ENCODE measurements at places on chromosomes 7 and 10.

GRCh38 chr10:71072131-71072822 is 140.1 kb upstream of the UNC5B start:
- DNase-seq: no peak

- no peak for DNase-seq
Observed at GRCh38 chr10:49606981-49607535, 3.1 kb upstream of the SLC18A3 start.

DNA sequence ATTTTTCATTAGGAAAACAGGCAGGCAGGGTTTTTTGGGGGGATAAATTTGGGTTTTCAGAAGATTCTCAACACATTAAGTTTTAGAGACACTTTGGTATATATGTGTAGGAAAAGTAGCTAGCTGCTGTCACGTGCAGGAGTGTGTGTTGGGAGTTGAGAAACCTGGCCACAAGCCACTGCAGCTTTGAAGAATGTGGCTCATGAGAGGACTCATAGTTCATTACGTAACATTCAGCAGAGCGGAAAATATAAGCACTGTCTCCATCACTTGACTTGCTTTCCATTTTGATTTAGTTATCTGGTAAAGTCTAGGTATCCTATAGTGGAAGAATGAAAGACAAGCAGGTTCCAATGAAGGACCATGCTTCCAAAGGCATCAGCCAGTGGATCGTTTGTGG is 31.2 kb downstream of the SMNDC1 start:
- peak; percentile 12 for DNase-seq

DNA sequence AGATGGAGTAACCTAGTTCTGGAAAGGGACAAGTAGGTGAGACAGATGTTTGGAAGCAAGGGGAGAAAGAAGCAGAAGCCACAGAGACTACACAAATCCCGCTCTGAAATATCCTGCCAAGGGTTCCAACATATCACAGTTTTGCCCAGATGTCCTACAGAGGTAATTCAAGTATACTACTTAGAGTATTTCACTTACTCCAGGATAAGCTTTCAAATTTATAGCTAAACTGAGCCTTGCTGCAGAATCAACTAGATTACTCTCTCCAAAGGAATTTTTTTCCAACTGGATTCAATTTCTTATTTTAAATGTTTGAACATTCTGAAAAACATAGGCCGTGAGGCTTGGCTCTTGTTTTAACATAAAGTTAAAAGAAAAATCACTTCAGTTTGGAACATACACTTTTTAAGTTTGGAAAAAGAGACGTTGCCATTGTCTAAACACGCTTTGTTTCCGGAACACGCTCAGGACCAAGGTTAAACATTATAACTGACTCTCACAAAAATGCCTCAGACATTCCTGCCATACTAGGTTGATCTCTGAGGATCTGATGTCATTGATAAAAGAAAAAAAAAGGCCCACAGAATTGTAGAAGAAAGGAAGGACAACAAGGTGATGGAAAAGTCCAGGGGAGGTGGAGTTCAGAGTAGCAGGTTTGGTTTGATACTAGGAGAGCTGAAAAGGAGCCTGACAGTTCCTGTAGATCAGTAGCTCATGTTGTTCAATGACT is 74.8 kb downstream of the FAM185A start:
- DNase-seq: no peak

GRCh38 chr10:13105184-13105583 is 5.2 kb downstream of the OPTN start:
- no peak for DNase-seq

- DNase-seq: no peak
Observed at GRCh38 chr7:4241304-4241612, 440.8 kb upstream of the FOXK1 start.

DNA sequence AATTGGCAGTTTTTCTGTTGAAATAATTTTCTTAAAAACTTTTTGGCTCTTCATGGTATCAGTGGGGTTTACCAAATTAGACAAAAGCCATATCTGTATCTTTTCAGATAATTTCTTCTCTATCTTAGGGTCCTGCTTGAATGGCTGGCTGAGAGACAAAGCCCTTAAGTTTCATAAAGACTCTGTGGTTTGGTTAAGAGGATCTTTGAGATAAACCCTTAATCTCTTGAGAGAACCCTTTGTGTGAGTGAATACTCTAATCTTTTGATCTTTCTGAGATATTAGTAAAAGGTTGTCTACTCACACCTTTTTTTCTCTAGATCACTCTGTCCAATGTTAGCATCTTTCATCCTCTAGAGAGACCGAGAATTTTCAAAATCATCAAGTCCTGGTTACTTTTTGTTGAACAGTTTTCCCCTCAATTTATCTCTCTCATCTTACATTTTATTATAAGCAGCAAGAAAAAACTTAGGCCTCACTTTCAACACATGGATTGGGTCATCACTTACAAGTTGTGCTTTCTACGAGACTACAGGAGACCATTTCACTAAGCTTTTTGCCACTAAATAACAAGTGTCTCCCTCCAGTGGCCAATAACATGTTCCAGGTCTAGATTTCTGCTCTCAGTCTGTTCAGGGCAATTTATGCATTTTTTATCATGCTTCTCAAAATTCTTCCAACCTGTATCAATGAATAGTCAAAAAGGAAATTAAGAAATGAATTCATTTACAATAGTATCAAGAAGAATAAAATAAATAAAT is 28.4 kb downstream of the DNAJC9 start:
- DNase-seq: no peak

DNA sequence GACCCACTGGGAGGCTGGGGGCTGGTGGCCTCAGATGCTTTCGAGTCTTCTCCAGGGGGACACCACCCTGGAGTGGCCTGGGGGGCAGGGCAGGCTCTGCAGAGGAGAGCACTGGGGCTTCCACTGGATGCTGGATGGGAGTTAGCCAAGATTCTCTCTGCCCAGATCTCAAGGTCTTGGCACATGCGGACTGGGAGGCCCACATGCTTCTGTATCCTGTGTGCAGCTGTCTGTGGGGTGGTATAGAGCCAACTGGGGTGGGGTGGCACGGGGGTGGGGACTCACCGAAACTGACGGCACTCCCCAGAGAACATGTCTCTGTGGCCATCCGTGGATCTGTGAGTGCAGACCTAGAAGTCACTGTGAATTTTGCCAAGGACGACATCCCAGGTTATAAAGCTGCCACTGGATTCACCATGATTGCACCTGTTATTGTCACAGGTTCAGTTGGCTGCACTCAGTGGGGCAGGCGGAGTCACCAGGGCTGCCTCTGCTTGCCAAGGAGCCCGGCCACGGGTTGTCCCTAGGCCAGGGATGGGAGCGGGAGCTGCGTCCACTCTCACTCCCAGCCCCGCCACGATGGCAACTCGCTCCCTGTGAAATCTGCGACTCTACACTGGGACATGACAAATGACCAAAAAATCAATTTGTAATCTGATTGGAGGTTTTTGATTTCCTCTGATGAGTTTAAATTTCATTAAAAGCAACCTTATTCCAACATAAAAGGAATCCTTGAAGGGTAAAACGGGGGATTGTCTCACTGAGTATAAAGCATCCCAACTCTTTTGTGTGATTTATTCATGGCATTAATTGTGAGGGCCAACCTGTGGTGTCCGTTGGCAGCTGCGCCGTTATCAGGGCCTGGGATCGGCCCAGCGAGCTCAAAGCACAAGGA is 131.3 kb downstream of the EBF3 start:
- no peak for DNase-seq

GRCh38 chr7:121195010-121195409 is 133.8 kb upstream of the WNT16 start:
- DNase-seq: no peak

DNA sequence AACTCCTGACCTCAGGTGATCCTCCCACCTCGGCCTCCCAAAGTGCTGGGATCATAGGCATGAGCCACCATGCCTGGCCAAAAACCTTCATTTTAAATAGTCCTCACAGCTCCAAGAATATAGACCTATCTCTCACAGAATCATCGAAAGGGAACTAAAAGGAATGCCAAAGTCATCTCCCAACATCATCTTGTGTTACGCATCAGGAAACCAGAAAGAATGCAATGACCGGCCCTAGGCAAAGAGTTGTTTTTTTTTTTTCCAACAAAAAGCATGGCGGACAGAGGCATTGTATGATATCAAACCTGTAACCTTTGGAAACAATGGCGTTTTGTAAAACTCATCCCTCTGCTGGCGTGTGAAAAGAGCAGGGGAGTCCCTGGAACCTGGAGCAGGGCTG is 73.2 kb downstream of the FAM107B start:
- DNase-seq: no peak

GRCh38 chr7:146728141-146728540 is 611.5 kb downstream of the CNTNAP2 start:
- no peak for DNase-seq

- DNase-seq: no peak
Observed at GRCh38 chr7:31432836-31433340, 81.0 kb upstream of the ITPRID1 start.

GRCh38 chr7:138460649-138461607 is 869 bp downstream of the TRIM24 start:
- no peak for DNase-seq

GRCh38 chr10:22315455-22316285 is 518 bp upstream of the COMMD3 start:
- no peak for DNase-seq

DNA sequence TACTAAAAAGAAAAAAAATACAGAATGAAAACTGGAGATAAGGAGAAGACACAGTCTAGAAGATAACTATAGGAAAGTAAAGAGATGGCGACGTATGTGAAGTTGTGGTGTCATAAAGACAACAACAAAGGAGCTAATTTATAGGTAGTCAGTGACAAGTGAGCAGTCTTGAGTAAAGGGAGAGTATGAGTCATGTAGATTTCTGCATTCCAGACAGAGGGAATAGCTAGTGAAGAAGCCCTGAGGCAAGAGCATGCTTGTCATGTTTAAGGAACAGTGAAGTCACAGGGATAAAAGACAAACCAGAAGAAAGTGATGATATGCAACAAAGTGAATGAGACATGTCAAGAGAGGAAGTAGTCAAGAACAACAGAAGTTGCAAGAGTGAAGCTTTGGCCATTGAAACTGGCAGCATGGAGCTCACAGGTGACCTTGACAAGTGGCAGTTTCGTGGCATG is 2.3 kb upstream of the MIOS start:
- DNase-seq: no peak

DNA sequence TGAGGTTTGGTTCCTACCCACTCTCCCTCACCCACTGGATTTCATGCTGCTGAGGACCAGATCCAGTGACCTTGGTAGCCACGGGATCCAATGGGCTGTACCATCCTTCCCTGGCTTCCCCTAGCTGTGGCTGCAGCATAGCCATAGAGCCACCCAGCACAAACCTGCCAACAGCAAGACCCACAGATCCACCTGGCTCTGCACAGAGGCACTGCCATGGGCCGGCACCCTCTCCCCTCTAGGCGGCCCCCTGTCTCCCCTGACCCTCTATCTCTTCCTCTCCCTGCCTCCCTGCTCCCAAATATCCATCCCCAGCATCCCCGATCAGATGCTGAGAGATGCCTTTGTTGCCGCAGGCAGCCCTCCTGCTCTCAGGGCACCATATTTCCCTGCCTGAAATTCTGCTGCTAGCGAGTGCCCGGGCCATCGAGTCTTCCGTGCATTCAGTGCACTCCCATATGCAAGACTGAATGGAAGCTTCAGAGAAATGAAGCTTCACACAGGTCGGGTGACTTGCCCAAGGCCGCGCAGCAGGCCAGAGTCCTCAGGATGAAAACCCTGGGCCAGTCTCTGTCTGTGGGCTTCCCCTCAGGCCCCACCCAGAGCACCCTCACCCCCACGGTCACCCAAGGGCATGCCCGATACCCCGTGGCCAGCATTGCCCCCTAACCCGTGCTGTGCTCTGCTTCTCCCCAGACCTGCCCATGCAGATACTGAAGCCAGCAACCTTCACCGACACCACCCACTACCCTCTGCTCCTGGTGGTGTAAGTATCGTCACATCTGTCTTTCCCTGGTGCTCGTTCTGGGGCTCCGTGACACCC is 130.8 kb downstream of the PAXIP1 start:
- DNase-seq: peak; percentile 20

GRCh38 chr10:15200626-15201025 is 32.1 kb upstream of the NMT2 start:
- DNase-seq: no peak

Measured in caudate nucleus (tissue), 63 donors.